HCT116 (cell line): ENCODE measurements at places on chromosomes 6 and 20.

DNA sequence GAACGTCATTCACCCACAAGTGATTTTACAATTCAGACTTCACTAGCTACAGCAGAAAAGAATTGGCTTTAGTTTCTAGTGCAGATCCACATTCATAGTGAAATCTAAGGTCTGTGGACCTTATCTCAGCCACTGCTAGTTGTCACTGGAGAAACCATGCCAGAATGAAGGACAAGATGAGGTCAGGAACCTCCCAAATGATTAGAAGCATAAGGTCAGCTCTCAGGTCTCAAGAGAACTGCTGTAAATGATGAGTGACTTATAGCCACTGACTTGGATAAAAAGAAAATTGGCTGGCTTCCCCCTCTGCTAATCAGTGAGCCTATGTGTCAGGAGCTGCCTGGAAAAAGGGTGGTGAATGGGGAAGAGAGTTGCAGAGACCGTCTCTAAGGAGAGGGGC, 265.3 kb upstream of the BMP2 start:
- no peak for DNase-seq

- DNase-seq: no peak
Observed at GRCh38 chr20:61159957-61160686, 91.9 kb upstream of the CDH4 start.

GRCh38 chr20:4434681-4435080, 287.0 kb upstream of the PRND start:
- no peak for DNase-seq

DNA sequence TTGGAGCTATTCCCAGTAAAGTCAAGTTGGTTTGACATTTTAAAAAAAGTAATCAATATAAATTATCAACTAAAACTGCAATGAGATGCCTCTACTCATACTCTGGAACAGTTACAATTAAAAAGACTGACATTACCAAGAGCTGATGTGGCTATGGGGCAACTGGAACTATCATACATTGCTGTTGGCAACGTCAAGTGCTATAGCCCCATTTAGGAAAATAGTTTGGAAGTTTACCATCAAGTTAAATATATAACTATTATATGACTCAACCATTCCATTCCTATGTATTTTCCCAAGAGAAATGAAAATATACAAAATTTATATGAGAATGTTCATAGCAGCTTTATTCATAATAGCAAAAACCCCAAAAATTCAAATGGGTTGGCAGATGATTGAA, 111.4 kb upstream of the HDGFL1 start:
- no peak for DNase-seq

DNA sequence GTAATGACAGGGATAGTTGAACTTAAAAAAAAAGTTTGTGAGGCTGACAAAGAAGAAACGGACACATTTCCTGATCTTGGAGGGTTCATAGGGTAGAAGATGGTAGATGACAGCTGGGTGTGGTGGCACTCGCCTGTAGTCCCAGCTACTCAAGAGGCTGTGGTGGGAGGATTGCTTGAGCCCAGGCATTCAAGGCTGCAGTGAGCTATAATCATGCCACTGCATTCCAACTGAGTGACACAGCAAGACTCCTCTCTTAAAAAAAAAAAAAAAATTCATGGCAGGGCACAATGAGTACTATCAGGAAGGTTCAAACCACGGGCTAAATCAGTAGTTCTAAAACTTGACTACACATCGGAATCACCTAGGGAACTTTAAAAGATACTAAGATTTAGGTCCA, 2.0 kb upstream of the MICA start:
- peak; percentile 62 for DNase-seq

DNA sequence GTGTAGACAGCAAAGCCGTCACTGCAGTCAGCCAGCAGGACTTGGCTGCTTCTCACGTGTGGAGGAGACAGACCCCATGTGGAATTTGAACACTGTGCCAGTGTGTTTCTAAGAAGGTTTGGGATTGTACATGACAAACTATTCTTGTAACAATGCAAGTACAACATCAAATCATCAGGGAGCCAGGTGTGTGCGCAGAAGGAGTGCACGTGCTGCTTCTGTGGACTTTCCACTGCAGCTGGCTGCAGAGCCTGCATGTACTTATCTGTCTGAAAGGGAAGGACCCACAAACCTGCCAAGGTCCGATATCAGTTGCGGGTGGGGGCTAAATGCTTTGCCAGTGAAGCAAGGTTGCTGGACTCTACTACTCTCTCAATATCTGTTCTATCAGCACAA, 211.6 kb downstream of the WDR27 start:
- DNase-seq: no peak

DNA sequence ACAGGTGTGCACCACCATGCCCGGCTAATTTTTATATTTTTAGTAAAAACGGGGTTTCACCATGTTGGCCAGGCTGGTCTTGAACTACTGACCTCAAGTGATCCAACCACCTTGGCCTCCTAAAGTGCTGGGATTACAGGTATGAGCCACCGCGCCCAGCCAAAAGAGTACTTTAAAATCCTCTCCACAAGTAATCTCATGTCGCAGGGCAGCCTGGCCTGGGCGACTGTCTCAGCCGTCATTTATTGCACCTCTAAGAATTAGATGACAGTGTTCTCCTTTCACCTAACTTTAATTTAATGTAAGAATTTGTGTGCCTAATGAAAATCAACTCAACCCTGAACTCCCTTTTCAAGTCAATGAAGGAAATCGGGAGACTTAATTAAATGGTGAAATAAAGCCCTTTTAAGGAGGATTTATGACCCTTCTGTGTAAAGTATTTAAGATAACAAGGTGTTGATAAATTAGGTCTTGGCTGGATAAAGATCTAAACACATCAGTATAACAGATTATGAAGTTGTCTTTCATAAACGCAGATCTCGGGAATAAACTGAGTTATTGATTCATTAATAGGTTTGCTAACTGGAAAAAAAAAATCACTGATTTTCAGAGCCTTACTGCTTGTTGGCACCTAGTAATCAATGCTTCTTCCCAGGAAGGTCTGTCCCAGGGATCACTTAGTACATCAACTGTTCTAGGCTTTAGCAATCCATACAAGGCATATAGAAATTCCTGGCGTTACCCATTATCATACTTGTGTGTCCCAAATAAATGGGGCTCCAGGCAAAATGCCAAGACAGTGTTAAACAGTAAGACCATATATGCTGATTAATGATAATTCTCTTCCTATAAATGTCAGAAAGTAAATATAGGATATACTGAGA, 209.3 kb downstream of the GMDS start:
- no peak for DNase-seq

GRCh38 chr20:4513720-4514119, 208.0 kb upstream of the PRND start:
- peak; percentile 77 for DNase-seq

DNA sequence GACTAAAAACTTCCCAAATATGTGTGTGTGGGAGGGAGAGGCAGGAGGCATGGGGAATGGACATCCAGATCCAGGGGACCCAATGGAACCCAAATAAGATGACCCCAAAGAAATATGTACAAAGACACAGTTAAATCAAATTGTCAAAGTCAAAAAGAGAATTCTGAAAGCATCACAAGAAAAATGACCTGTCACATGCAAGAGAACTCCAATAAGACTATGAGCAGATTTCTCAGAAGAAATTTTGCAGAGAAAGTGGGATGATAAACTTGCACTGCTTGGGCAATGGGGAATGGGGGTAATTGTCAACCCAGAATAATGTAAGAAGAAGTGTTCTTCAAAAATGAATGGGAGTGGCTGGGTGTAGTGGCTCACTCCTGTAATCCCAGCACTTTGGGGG, 59.5 kb upstream of the PLN start:
- DNase-seq: no peak

DNA sequence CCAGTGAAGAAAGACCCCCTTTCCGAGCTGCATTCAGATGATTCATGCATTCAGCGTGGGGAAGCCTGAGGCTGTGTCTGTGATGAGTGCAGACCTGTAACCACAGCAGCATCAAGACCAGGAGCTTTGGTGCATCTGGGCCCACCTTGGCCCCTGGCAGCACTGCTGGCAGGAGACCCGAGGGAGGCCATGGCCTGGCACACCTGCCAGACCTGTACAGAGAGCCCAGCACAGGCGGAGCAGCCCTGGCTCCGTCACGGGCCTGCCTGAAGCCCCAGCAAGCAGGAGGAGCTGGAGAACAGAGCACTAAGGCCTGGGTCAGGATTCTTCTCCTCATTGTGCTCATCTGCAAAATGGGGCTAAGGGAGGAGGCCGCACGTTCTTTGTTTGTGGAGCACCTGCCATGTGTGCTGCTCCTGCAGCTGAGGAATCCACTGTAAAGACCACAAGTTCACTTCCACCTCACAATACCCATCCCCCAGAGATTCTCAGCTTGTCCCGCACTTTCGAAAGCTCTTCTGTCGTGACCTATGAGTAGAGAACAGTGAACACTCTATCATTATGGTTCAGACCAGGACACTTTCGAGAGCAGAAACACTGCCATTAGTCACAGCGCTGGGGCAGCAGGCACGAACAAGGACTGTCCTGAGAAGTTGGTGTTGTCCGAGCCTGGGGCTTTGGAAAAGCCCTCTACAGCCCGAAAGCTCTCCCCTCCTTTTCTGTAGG, 144.4 kb upstream of the CST7 start:
- no peak for DNase-seq

DNA sequence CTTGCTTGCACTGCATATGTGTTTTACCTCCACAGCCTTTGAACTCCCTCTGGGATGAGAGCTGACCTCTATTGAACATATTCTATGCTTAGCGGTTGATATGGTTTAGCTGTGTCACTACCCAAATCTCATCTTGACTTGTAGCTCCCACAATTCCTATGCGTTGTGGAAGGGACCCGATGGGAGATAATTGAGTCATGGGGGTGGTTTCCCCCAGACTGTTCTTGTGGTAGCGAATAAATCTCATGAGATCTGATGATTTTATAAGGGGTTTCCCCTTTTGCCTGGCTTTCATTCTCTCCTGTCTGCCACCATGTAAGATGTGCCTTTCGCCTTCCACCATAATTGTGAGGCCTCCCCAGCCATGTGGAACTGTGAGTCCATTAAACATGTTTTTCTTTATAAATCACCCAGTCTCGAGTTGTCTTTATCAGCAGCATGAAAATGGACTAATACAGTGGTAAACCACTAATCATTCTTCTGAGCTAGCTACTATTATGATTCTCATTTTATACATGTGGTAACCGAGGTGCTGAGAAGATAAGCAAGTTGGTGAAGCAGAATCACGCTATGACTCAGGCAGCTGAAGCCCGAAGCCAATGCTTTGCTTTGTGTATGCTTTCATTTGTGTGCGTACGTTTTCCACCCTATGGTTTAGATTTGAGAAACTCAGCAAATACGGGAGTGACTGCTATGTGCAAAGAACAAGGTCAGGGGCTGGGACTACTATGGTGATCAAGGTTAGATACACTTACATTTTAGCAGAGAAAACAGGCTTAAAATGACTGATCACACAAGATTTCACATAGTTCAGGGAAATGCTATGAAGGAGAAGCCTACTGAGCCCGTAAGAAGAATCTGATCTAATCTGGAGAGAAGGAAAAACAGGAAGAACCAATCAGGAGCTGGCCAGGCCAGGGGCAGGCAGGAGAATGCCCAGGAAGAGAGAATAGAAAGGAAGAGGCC, 363.5 kb downstream of the ESR1 start:
- no peak for DNase-seq

- DNase-seq: no peak
Observed at GRCh38 chr6:148925701-148926100, 178.9 kb downstream of the UST start.

DNA sequence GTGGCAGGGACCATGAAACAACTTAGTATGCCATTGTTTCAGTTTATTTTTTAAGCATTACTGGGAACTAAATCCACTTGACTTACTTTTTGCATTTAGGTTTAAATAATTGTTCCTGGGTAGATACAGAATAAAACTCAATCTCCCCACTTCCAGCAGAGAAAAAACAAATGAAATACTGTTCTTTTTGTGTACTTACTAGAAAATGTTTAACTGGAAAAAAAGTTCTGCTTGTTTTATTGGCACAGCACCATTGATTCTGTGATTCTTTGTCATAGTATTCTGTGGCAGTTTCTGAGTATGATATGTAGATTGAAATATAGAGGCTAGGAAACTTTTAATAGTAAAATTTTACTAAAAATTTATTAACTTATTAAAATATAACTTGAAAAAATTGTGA, 10.2 kb downstream of the ASXL1 start:
- no peak for DNase-seq

- no peak for DNase-seq
Observed at GRCh38 chr6:33075208-33075567, 602 bp upstream of the HLA-DPB1 start.

DNA sequence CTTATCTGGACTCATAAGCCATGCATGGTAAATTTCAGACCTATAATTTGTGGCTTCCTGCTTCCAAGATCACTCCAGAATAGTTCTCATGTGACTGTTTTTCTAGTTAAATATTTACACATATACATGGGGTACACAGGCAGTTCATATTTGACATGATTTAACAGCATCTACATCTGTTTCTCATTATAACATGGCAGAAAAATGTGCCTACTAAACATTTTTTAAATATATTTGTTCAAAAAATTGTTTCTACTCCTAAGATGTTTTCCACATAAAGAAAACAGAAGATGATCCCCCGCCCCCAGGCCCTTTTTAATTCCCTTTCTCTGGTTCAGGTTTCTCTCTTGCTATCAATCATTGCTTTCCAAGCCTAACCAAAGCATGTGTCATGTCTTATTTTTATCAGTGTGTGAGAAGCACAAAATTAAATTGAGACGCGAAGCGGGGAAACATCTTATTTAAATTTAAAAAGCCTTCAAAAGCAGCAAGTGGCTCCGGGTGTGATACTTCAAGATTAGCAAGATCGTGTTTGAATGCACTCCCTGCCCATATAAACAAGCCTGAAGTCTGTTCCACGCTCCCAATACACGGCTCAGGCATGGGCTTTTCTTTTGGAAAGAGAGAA, 37.3 kb downstream of the IPCEF1 start:
- DNase-seq: no peak

DNA sequence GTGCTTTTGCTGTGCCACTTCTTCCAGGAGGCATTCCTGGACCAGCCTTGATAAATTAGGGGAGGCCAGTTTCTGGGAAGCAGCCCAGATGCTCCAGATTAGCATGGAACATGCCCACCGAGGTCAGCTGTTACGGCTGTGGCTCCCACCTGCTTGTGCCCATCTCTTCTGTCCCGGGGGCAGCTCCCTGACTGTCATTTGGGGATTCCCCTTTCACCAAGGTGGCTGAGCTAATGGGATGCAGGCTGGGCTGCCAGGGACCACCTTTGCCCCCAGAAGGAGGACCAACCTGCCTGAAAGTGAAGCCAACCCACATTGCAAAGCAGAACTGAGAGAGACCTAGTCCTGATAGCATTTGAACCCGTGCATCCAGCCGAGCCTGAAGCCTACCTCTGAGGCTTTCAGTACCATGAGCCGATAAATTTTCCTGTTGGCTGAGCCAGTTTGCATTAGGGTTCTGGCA, 85.3 kb downstream of the PTPN1 start:
- DNase-seq: no peak

GRCh38 chr20:58328836-58329235, 19.3 kb downstream of the RAB22A start:
- no peak for DNase-seq

- no peak for DNase-seq
Observed at GRCh38 chr6:158850807-158851115, 31.6 kb upstream of the EZR start.

GRCh38 chr6:56475736-56476457, 166.8 kb downstream of the DST start:
- DNase-seq: no peak

- no peak for DNase-seq
Observed at GRCh38 chr6:88840289-88840688, 123.1 kb downstream of the RNGTT start.
